ENCODE measurements at places on chromosomes 7 and 10.
A peak's percentile ranks its signal among the peaks of the same experiment; 100 is the strongest.

GRCh38 chr7:131550846-131551245, 5.6 kb downstream of the PODXL start:
- DNase-seq = no peak

- DNase-seq = no peak
These were observed 65.4 kb upstream of the TNS3 start for GRCh38 chr7:47647181-47647917.

GRCh38 chr7:136063326-136063666, 86.1 kb upstream of the MTPN start:
- no peak for DNase-seq

DNA sequence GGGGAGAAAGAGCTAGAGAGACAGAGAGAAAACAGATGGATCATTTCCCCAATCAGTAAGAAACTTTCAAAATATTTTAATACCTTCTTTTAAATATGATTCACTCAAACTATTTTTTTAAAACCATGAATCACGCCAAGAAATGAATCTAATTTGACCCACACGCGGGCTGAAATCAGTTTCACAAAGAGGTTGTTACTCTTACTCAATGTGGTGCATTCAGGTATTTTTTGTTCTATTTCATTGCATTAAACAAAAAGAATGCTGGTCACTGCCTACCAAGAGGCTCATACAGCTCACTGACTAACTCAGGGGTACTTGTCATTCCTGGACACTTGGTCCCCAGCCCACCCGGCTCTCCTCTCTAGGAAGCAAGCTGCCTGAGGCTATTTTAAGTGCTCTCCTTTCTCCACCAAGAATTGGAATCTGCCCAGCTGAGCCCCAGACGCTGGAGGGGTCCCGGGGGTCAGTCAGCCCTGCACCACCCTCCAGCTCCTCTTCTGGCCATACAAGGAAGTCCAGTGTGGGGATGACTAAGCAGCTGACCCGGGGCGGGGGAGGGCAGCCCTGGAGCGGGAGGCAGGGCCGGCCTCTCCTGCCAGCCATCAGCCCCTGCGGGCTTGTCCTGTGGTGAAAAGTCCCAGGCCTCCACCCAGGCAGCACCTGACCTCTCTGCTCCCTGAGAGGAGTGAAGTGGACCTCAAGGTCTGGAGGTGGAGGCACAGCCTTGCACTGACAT, 21.7 kb upstream of the PFKP start:
- DNase-seq = no peak

- no peak for DNase-seq
These were observed 733.9 kb upstream of the PHF14 start for GRCh38 chr7:10239695-10240345.

- DNase-seq = peak; percentile 41
These were observed 228.8 kb downstream of the BMPER start for GRCh38 chr7:34133983-34134782.

DNA sequence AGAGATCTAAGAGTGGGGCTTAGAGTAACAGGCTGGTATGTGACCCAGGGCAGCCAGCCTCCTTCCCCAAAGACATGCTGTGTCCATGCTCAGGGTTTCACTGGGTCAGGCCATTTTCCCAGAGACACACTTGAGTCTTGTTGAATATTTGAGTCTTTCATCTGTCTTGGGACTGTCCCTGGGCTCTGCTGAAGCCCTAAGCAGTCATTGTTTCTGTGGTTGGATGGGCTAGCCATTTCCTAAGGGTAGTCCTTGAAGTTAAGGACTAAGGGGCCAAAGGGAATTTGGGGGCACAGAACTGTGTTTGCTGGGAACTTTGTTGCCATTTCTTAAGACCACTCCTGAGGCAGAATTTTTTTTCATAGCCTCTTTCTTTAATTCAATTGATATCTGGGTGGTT, 98.4 kb upstream of the SAMD8 start:
- no peak for DNase-seq

- DNase-seq = no peak
These were observed 4.4 kb downstream of the VIM start for GRCh38 chr10:17232276-17232960.

DNA sequence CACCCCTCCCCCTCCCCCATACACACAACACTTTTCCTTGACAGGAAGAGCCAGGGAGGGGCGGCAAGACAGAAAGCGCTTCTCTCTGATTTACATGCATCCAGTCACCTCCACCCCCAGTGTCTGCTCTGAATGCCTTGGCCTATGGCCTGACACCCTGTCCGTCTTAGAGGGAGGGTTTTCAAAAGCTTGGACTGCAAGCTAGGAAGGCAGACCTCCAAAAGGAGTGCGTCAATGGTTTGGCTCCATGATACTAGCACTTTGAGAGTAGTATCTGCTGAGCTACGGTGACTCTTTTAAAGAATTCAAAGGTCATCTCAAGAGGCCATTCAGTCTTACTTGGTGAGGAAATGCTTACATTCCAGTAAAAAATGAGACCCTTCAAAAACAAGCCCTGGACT, 20.3 kb upstream of the PAX2 start:
- no peak for DNase-seq

DNA sequence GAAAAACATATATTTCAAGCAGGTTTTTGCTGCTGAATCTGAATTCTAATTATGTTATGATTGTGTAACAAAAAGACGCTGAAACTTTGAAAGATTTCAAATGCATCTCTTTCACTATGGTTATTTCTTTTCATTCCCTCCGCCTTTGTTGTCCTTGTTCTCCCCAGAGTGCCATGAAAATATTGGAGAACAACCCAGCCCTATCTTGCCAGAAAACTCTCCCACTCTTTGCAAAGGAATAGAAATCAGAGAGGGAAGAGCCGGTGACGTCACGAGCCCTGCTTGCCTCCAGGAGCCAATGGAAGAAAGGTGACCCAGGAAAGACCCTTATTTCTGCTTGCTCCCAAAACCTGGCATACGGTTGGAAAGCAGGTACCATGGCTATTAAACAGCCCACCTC, 3.4 kb downstream of the GFRA1 start:
- DNase-seq = no peak

- no peak for DNase-seq
These were observed 26.7 kb downstream of the ABCB5 start for GRCh38 chr7:20642166-20642565.

- DNase-seq = peak; percentile 25
These were observed 47.7 kb upstream of the TRIM8 start for GRCh38 chr10:102596506-102596971.

- DNase-seq = no peak
These were observed 67.2 kb upstream of the PPP2R2D start for GRCh38 chr10:131833446-131834080.

GRCh38 chr7:13963925-13964324, 25.5 kb downstream of the ETV1 start:
- no peak for DNase-seq

- no peak for DNase-seq
These were observed 82.1 kb downstream of the NRP1 start for GRCh38 chr10:33252324-33252723.

DNA sequence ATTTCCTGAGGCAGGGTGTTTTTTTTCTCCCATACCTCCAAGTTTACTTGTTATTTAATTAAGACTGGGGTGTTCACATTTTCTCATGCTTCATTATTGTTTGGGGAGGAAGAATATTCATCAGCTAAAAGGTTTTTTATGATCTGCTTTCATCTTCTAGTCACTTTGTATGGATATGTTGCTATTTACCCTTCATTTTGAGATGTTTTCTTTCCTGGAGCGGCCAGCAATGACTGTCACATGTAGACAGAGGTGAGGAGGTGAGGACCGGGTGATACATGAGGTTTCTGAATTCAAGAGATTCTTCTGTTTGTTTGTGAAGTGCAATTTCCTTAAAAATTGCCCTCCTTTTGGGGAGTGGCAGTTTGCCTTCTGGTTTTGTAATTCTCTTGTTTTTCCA, 261.8 kb upstream of the BMPER start:
- no peak for DNase-seq

- DNase-seq = no peak
These were observed 246.1 kb downstream of the REEP3 start for GRCh38 chr10:63767138-63767801.

GRCh38 chr7:151484971-151485707, 34.6 kb downstream of the RHEB start:
- DNase-seq = no peak

- DNase-seq = no peak
These were observed at the start of gene FAM180A for GRCh38 chr7:135748770-135749169. Gene FAM180A, minus strand, starts transcription at chr7:135748813. Its CDS starts 233 bp downstream, at chr7:135748580.

- no peak for DNase-seq
These were observed 42.0 kb downstream of the PRPS1L1 start for GRCh38 chr7:17985473-17986239.

DNA sequence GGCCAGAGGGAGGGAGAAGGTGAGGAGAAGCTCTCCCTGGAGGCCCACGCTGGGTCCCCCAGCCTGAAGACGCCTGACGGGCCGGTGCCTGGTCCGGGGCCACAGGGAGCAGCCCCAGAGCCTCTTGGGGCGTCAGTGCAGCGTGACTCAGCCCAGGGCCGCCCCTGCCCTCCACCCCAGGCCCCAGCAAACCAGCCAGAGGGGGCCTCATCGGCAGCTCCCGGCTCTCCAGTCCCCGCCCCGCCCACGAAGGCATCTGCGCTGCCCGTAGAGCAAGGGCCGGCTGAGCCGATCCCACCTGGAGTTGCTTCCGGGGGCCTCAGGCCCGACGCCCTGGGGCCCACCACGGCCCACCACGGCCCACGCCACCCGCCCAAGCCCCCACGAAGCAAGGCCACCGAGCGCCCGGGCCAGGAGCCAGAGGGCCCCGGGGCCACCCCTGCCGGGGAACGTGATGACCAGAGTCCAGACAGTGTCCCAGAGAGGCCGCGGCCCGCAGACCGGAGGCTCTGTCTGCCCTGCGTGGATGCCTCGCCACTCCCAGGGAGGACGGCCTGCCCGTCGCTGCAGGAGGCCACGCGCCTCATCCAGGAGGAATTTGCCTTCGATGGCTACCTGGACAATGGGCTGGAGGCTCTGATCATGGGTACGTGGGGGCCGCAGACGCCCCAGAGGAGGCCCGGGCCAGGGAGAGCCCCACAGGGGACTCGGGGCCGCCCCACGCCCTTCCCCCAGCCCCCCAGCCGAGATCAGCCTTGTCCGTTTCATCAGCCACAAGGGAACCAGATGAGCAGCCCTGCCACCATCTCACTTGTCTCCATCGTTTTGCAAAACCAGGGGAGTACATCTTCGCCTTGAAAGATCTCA, 31.2 kb upstream of the UTF1 start:
- DNase-seq = no peak

DNA sequence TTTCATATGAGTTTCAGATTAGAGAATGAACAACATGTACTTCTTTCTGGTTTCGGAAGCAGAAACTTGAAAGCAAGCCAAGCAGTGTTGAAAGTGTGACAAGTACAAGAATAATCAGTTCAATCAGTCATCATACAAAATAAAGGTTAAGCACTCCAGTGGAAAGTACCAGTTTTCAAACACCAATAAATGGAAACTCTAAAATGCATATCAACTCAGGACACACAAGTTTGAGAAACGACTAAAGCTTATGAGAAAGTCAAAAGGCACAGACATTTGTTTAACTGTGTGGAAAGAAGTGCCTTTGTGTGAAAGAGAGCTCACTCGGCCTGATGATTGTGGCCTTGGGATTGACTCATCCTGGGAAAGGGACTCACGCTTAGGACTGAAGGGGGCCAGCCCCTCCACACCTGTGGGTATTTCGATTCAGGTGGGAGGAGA, 60.6 kb upstream of the AKR1C1 start:
- no peak for DNase-seq

- no peak for DNase-seq
These were observed 331.5 kb upstream of the RNF32 start for GRCh38 chr7:156309016-156309620.

GRCh38 chr10:123556049-123556448, 110.1 kb upstream of the GPR26 start:
- DNase-seq = no peak

GRCh38 chr7:31478721-31479120, 35.2 kb upstream of the ITPRID1 start:
- no peak for DNase-seq

GRCh38 chr7:143514487-143514886, 36.8 kb downstream of the TAS2R41 start:
- no peak for DNase-seq

- DNase-seq = peak; percentile 38
These were observed 34.3 kb downstream of the HTRA1 start for GRCh38 chr10:122495406-122496340.

DNA sequence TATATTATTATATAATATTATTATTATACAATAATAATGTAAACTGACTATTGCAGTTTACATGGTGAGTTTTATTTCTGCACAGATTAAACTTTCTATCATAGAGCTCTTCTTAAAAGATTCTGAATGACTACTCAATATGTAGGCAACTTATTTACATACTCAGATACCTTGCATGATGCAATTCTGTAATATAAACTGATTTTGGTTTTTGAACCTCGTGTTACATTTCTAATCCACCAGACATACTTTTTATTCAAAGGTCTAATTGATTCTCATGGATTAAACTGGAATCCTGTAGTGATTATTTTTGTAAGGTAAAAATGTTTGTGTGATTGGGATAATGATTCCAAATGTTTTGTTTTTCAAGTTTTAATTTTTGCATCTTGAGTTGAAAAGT, 19.9 kb downstream of the SLC26A4 start:
- DNase-seq = no peak

DNA sequence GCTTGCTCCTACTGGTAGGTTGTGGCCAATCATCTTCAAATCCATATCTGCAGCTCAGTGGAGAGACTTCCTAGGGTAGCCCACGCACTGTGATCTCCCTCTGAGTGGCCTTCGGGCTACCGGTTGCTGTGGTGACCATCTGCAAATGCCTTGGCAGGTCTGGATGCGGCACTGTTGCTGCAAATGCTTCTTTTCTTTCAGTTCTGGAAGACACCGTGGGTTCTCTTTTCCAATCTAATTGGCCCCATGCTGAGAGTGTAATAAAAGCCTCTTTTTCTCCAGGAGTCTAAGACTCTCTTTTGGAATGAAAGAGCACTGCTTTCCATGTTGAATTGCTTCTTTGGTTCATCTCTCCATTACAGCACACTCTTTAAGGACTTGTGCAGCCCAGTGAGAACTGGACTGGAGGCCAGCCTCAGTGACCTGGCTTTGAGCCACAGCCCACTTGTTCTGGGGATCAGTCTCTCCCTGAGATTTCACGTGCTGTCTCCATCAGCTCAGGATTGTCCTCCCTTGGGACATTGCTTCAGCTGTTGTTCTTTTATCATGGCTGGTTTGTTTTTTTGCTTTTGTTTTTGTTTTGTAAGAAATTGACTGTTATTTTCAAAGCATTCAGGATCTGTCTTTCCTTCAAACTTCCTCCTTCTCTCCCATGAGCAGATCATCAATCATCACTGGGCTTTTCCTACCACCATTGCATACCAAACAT, 286.6 kb downstream of the BMPER start:
- DNase-seq = no peak

DNA sequence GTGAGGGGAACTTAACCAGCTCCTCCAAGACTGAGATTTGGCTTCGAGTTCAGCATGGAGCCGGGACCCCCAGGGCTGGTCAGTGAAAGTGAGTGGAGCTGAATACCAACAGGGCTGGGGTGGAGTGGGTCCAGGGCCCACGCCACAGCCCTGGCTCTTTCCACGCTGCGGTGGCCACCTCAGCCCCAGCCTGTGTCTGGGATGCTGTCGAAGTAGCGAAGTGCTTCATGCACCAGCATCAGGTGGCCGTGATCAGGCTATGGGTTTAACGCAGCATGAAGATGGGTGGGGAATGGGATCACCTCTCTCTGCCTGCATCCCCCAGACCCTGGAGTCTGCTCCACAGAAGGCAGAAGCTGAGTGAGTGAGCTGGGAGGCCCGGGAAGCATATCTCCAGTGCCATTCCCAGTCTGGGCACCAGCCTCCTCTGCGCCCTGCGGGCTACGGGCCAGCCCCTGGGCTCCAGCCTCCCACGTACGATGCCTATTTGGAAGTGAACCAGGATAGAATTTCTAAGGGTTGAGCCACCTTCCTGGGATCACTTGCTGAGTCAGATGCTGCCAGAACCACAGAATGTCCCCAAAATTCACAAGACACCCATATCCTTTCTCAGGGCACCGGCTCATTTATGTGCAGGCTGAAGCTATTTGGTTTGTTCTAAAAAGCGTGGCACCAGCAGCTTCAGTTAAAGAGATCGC, 131.1 kb upstream of the CHST15 start:
- DNase-seq = no peak
